ENCODE measurements at places on chromosomes 1 and 21. TPM values are rescaled to one million over a fixed set of nuclear protein-coding genes. Genes with fewer than 3 reads are reported as not detected.

Gene FAAH
- total RNA-seq, result 15.0 TPM

GRCh38 chr1:54340878-54341277 lies 65.3 kb downstream of the SSBP3 start:
- no peak overlapping the region for H3K27ac ChIP-seq
- H3K27me3 ChIP-seq, result no peaks in the 10 kb centered on the region
- H3K4me1 ChIP-seq, result peaks cover 15% of the 10 kb centered on the region
- DNase-seq, result no peak

Gene ACAP3
- 57.5 TPM for total RNA-seq

DNA sequence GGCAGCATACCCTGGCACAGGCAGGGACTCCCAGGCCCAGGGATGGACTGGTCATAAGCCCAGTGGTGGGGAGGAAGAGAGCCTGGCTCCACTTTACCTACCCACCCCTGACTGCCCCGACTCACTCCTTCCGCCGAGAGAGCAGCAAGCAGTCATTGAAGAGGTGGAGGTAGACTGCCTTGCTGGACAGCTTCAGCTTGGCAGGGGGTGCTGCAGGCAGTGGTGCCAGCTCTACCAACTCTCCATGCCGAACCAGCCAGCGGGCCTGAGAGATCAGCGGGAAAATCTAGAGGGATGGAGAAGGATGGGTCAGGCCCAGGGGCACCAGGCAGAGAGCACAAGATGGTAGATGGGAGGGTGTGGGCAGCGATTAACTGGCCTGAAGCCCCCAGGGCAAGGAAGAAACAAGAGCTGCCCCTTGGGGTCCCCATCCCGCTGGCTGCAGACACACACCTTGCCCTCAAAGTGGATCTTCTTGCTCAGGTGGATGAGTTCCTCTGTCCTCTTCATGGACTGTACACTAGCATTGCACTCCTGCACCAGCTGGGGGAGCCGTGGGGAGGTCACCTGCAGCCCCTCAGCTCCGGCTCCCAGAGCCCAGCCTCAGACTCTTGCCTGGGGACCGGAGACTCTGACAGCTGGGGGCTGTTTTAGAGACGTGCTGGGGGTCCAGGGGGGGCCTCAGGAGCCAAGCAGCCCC lies 7.7 kb downstream of the ARHGEF19 start:
- H3K27ac ChIP-seq, result peak overlapping the region; percentile 38
- no peak overlapping the region for H3K4me3 ChIP-seq
- no peaks in the 10 kb centered on the region for H3K27me3 ChIP-seq
- H3K36me3 ChIP-seq, result peaks cover 4% of the 10 kb centered on the region
- no peak for DNase-seq

GRCh38 chr1:186799689-186800054 lies 29.1 kb upstream of the PLA2G4A start:
- H3K4me3 ChIP-seq, result no peak overlapping the region
- no peak for DNase-seq
- H3K27ac ChIP-seq, result no peak overlapping the region

DNA sequence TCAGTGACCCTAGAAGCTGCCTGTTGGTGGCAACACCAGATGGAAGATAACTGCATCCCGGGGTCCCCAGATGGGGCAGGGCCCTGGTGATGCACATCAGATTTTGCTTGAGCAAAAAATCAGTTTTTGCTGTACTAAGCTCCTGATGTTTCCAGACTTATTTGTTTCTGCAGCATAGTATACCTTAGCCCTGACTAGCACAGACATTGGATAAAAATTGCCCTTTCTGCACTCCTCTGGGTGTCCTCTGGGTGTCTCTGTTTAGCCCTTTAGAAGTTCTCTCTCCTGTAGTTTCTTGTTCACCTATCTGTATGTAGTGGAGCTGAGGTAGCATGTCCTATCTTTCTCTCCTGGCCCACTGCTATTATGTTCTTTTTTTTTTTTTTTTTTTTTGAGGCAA lies 30.3 kb upstream of the PLA2G2C start:
- H3K4me3 ChIP-seq, result no peak overlapping the region
- no peak for DNase-seq
- H3K4me1 ChIP-seq, result no peaks in the 10 kb centered on the region
- no peak overlapping the region for H3K27ac ChIP-seq

DNA sequence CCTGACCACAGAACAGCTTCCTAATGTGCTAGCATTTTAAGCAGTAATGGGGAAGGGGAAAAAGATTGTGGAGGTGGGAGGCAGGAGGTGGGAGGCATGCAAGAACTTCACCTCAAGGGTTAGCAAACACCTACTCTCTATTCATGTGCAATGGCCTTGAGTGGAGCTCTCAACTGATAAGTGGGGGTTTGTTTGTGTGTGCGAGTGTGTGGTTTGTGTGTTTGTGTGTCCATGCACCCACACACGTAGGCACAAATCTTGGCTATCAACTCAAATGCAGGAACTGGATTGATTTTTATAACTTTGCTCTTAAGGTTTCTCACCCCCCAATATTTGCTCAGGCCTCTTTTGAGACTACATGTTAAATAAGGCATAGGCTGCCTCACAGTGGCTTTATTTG lies 78.6 kb downstream of the SYT6 start:
- H3K4me1 ChIP-seq, result no peaks in the 10 kb centered on the region
- H3K4me3 ChIP-seq, result no peak overlapping the region
- peaks cover 8% of the 10 kb centered on the region for H3K27me3 ChIP-seq

Gene PROX1
- 0.32 TPM for total RNA-seq

DNA sequence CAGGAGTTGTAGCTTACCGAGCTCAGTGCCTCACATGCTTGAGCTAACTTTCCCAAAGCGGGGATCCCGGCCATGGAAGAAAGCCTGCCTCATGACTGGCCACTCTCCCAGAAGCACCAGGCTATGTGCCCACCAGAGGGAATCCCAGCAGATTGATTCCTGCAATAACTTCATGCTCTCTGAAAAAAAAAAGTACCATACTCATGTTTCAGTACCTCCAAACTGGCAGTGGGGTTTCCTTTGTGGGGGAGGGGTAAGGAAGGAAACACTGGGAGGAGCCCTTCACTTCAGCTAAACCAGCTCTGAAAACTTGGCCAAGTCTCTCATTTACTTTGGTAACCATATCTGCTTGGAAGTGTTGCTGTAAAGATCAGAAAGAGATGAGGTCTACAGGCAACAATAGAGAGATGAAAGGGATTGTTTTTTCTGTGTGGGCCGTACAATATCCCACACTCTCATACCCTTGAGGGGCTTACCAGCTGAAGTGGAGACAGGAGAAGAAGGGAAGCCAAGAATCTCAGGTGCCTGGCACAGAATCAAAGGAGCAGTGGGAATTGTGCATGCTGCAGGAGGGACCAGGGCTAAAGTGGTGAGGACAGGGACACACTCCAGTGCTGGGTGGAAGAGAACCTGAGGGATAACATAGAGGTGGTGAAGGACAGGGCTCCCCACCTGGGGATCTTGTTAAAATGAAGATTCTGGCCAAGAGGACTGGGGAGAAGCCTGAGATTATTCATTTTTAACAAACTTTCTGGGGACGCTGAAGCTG lies 42.4 kb upstream of the TACSTD2 start:
- no peaks in the 10 kb centered on the region for H3K27me3 ChIP-seq
- no peaks in the 10 kb centered on the region for H3K36me3 ChIP-seq
- H3K4me3 ChIP-seq, result no peak overlapping the region
- DNase-seq, result no peak
- H3K27ac ChIP-seq, result peak overlapping the region; percentile 54

GRCh38 chr1:21308847-21309652 lies 18.8 kb upstream of the ECE1 start:
- H3K4me3 ChIP-seq, result no peak overlapping the region
- no peak for DNase-seq
- no peaks in the 10 kb centered on the region for H3K36me3 ChIP-seq
- H3K27me3 ChIP-seq, result no peaks in the 10 kb centered on the region

DNA sequence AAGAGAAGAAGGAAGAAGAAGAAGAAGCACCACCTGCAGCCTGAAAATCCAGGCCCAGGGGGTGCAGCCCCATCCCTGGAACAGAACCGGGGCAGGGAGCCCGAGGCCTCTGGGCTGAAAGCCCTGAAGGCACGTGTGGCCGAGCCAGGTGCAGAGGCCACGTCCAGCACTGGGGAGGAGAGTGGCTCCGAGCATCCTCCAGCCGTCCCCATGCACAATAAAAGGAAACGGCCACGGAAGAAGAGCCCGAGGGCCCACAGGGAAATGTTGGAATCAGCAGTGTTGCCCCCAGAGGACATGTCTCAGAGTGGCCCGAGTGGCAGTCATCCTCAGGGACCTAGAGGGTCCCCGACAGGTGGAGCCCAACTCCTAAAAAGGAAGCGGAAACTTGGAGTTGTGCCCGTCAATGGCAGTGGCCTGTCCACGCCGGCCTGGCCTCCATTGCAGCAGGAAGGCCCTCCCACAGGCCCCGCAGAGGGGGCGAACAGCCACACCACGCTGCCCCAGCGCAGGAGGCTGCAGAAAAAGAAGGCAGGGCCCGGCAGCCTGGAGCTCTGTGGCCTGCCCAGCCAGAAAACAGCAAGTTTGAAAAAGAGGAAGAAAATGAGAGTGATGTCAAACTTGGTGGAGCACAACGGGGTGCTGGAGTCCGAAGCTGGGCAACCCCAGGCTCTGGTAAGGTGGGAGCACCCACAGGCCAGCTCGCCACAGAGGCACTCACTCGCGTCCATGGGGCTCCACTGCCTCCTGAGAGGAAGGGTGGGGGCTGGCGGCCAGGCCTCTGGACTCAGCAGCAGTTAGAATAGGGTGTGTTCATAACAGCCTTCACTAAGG lies 28.4 kb downstream of the RRP1B start:
- peaks cover 38% of the 10 kb centered on the region for H3K36me3 ChIP-seq
- H3K4me1 ChIP-seq, result no peaks in the 10 kb centered on the region
- no peak for DNase-seq
- H3K27ac ChIP-seq, result no peak overlapping the region
- no peaks in the 10 kb centered on the region for H3K27me3 ChIP-seq

Gene CYP4A22
- not detected for total RNA-seq

GRCh38 chr1:223845037-223845809 lies 524 bp downstream of the TP53BP2 start:
- H3K27me3 ChIP-seq, result no peaks in the 10 kb centered on the region
- H3K27ac ChIP-seq, result peak overlapping the region; percentile 99
- DNase-seq, result no peak
- no peaks in the 10 kb centered on the region for H3K36me3 ChIP-seq
- peaks cover 44% of the 10 kb centered on the region for H3K4me1 ChIP-seq

DNA sequence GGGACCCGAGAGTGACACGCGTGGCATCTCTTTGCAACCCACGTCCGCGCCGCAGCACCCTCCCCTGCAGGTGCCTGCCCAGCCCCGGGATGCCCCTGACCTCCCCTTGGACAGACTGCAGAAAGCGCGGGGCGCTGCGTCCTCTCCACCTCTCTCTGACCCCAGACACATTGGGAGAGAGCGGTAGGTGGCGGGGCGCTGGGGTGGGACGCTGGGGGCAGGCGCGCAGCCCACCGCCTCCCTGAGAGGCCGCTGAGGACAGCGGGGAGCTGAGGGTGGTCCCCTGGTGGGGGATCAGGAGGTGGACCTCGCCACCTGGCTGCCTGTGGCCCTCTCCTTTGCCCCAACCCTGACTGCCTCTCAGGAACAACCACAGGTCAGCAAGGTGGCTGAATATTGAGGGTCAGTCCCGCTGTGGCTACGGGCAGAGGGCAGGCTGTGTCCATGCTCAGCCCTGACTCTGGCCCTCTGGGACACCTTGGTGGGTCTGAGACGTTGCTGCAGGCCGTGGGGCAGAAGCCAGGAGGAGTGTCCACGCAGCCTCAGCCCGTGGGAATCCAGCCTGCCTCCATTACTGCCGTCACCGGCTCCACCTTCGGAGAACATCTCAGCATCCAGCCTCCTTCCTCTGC lies 761 bp upstream of the UBE2J2 start:
- H3K27me3 ChIP-seq, result no peaks in the 10 kb centered on the region
- no peak overlapping the region for H3K27ac ChIP-seq
- H3K36me3 ChIP-seq, result no peaks in the 10 kb centered on the region

DNA sequence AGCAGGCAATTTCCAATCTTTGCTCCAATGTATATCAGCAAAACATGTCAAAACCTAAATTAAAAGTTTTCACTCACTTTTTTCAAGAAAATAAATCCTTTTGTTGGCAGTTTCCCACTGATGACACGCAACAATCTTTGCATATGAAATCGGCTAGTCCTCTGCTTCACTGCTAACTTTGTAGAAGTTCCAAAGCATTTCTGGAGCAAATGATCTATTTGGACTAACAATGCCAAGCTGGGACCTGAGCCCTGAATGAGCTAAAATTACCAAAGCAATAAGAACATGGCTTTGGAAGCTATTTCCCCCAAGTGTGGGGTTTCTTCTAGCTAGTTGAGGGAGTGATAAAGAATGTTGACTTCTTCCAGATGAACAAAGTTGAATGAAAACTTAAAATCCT lies 5.1 kb downstream of the BEND5 start:
- H3K27ac ChIP-seq, result no peak overlapping the region
- H3K4me3 ChIP-seq, result no peak overlapping the region

GRCh38 chr1:97252076-97252475 lies 530.5 kb downstream of the PTBP2 start:
- no peak for DNase-seq
- no peaks in the 10 kb centered on the region for H3K27me3 ChIP-seq
- H3K4me1 ChIP-seq, result peaks cover 7% of the 10 kb centered on the region
- H3K27ac ChIP-seq, result no peak overlapping the region

GRCh38 chr1:115426231-115426771 lies 88.3 kb upstream of the NGF start:
- peak; percentile 83 for DNase-seq
- H3K27me3 ChIP-seq, result no peaks in the 10 kb centered on the region
- H3K4me1 ChIP-seq, result peaks cover 69% of the 10 kb centered on the region
- H3K4me3 ChIP-seq, result no peak overlapping the region
- no peaks in the 10 kb centered on the region for H3K36me3 ChIP-seq

Gene SLC9C2
- not detected for total RNA-seq

DNA sequence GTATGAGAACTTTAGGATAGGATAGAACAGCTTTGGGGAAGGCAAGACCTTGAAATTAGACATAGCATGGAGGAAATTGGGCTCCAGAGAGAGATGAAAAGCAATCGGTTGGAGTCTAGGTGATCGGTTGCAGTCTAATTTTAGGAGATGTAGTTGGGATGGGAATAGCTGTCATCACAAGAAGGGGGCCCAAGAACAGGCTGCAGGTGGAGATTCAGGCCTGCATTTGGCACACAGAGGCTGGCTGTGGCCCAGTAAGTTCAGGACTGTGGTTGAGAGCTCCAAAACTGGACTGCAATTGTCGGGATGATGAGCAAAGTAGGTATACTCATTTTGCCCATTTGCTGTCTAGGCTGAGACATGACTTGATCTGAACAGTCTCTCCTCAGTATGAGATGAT lies 301.3 kb upstream of the B3GALT2 start:
- H3K36me3 ChIP-seq, result peaks cover 7% of the 10 kb centered on the region
- no peaks in the 10 kb centered on the region for H3K27me3 ChIP-seq
- peaks cover 16% of the 10 kb centered on the region for H3K4me1 ChIP-seq
- DNase-seq, result no peak
- H3K27ac ChIP-seq, result no peak overlapping the region
- no peak overlapping the region for H3K4me3 ChIP-seq

Gene OR2L8
- not detected for total RNA-seq

GRCh38 chr1:207578796-207579435 lies 66.0 kb upstream of the CR1L start:
- H3K27ac ChIP-seq, result no peak overlapping the region
- no peak overlapping the region for H3K4me3 ChIP-seq
- H3K4me1 ChIP-seq, result no peaks in the 10 kb centered on the region
- DNase-seq, result no peak
